CD14-positive monocyte (primary cell): ENCODE measurements at places on chromosomes 3 and 15. TPM values are rescaled to one million over a fixed set of nuclear protein-coding genes. Genes with fewer than 3 reads are reported as not detected.
A peak's percentile ranks its signal among the peaks of the same experiment; 100 is the strongest.

- H3K27me3 ChIP-seq, result no peaks in the 10 kb centered on the region
- no peaks in the 10 kb centered on the region for H3K36me3 ChIP-seq
- peak; percentile 43 for DNase-seq
- H3K4me3 ChIP-seq, result peak overlapping the region; percentile 82
These were observed 993 bp upstream of the SIAH2 start for GRCh38 chr3:150763841-150764483.

DNA sequence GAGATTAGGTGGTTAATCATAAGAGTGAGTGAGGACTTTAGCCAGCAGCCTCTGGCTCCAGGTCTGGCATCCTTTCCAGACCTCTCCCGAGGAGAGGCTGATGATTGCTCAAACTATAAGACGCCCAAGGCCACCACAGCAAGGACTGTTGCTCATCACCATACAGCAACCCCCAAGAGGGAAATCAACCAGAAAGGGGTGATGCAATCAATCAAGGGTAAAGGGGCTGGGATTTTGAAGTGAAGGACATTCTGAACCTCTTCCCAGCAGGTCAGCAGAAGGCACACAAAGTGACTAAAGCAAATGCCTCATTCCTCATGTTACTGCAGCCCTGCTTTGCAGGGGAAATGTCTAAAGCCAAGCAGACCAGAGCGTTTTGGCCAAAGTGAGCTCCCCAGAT lies 247.3 kb upstream of the IGF1R start:
- no peaks in the 10 kb centered on the region for H3K4me1 ChIP-seq
- H3K4me3 ChIP-seq, result no peak overlapping the region
- no peak for DNase-seq
- no peaks in the 10 kb centered on the region for H3K36me3 ChIP-seq
- no peaks in the 10 kb centered on the region for H3K27me3 ChIP-seq
- no peak overlapping the region for H3K27ac ChIP-seq

DNA sequence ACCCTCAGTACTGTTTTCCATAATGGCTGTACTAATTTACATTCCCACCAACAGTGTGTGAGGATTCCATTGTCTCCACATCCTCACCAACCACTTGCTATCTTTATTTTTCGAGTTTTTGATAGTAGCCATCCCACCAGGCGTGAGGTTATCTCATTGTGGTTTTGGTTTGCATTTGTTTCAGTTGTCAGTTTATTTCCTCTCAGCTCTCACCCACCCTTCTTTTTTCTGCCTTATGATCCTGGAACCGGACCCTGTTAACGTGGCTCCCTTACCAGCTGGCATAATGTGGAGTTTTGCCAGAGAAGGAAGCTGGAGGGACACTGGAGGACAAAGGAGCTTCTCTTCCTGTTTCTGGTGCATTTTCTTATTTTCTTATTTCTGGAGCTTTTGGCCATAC lies 25.1 kb upstream of the SH3GL3 start:
- H3K4me1 ChIP-seq, result peaks cover under 1% of the 10 kb centered on the region
- no peak for DNase-seq
- no peak overlapping the region for H3K27ac ChIP-seq
- H3K4me3 ChIP-seq, result no peak overlapping the region

CHDH gene
- not detected in 2 replicates for polyA plus RNA-seq

- no peaks in the 10 kb centered on the region for H3K27me3 ChIP-seq
- peak; percentile 96 for DNase-seq
- H3K36me3 ChIP-seq, result peaks cover 11% of the 10 kb centered on the region
- H3K27ac ChIP-seq, result peak overlapping the region; percentile 66
- H3K4me3 ChIP-seq, result peak overlapping the region; percentile 66
- H3K4me1 ChIP-seq, result peaks cover 27% of the 10 kb centered on the region
These were observed 1.1 kb downstream of the TM6SF1 start for GRCh38 chr15:83108266-83109219.

GRCh38 chr3:183255348-183255730 lies 2.3 kb downstream of the B3GNT5 start:
- H3K4me3 ChIP-seq, result peak overlapping the region; percentile 91
- no peaks in the 10 kb centered on the region for H3K36me3 ChIP-seq
- no peaks in the 10 kb centered on the region for H3K27me3 ChIP-seq
- peaks cover 38% of the 10 kb centered on the region for H3K4me1 ChIP-seq
- DNase-seq, result no peak

GRCh38 chr15:33113666-33114373 lies 80.7 kb downstream of the FMN1 start:
- H3K27me3 ChIP-seq, result peaks cover 3% of the 10 kb centered on the region
- no peak for DNase-seq
- H3K4me3 ChIP-seq, result no peak overlapping the region

TNFAIP8L3 gene
- not detected for polyA plus RNA-seq

PDE8A gene
- polyA plus RNA-seq, result 2.8 TPM

GRCh38 chr15:45121706-45122417 lies 7.7 kb downstream of the DUOXA2 start:
- H3K4me1 ChIP-seq, result peaks cover 16% of the 10 kb centered on the region
- no peak overlapping the region for H3K4me3 ChIP-seq
- H3K27ac ChIP-seq, result no peak overlapping the region

NMNAT3 gene
- polyA plus RNA-seq, result 5.7 TPM

- peaks cover 3% of the 10 kb centered on the region for H3K27me3 ChIP-seq
- DNase-seq, result no peak
- H3K27ac ChIP-seq, result no peak overlapping the region
- H3K4me3 ChIP-seq, result no peak overlapping the region
- no peaks in the 10 kb centered on the region for H3K36me3 ChIP-seq
These were observed 21.6 kb downstream of the CPN2 start for GRCh38 chr3:194329583-194329965.

DNA sequence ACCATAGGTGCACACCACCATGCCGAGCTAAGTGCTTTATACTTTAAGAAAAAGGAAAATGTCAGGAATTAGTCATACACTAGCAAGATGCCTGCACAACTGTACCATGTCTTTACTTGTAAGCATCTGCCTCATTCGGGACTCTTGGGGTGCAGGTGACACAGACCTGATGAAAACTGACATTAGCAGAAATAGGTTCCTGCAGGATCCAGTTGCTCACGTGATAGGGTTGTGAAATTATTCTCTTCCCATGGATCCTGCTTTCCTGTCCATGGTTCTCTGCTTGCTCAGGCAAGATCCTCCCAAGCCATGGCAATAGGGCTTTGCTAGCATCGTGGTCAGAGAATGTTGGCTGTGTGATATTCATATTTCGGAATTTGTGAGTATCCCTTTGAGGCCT lies 10.2 kb upstream of the LHFPL4 start:
- H3K27me3 ChIP-seq, result no peaks in the 10 kb centered on the region
- H3K4me1 ChIP-seq, result no peaks in the 10 kb centered on the region
- no peak for DNase-seq
- H3K27ac ChIP-seq, result no peak overlapping the region

MESP2 gene
- 0.67 TPM for polyA plus RNA-seq

GRCh38 chr3:106329521-106329920 lies 460.7 kb upstream of the CBLB start:
- no peaks in the 10 kb centered on the region for H3K27me3 ChIP-seq
- H3K36me3 ChIP-seq, result no peaks in the 10 kb centered on the region
- no peak for DNase-seq

ZNF502 gene
- 0.09 and 0.23 TPM in 2 replicates for polyA plus RNA-seq
